ENCODE measurements at places on chromosomes 4 and X. TPM values are rescaled to one million over a fixed set of nuclear protein-coding genes. Genes with fewer than 3 reads are reported as not detected.

EMD gene
- 68.1 TPM for total RNA-seq

RAB33A gene
- 33.1 TPM for total RNA-seq

STAG2 gene
- 92.3 TPM for total RNA-seq

FGF16 gene
- total RNA-seq = not detected

ETDB gene
- not detected for total RNA-seq

WDR45 gene
- total RNA-seq = 53.4 TPM

NXF2 gene
- total RNA-seq = not detected

F8A3 gene
- 11.8 TPM for total RNA-seq

PAGE2B gene
- total RNA-seq = 0.77 TPM

GSX2 gene
- total RNA-seq = not detected

FABP2 gene
- total RNA-seq = 0.11 TPM

VCX gene
- total RNA-seq = not detected

MAML3 gene
- total RNA-seq = 4.6 TPM
